ENCODE measurements at places on chromosomes 12 and 14.

- no peak for DNase-seq
These were observed 26.1 kb upstream of the CPNE8 start for GRCh38 chr12:38931461-38931860.

GRCh38 chr12:129631316-129631715 lies 272.5 kb downstream of the TMEM132D start:
- no peak for DNase-seq

- no peak for DNase-seq
These were observed 56.0 kb downstream of the SYNE2 start for GRCh38 chr14:63908667-63909264.

DNA sequence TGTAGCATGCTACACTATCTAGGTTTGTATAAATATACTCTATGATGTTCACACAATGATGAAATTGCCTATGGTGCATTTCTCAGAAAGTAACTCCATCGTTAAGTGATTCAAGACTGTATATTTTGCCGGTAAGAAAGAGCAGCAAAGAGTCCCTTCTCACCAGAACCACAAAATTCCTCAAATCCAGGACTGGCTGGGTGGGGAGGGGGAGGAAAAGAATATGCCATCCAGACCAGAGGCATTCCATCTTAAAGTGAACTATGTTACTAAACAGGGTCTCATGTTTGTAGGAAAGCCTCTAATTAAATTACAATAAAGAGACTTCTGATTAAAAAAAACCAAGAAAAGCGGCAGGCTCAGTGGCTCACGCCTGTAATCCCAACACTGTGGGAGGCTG lies 11.5 kb downstream of the UBE2N start:
- DNase-seq: no peak

DNA sequence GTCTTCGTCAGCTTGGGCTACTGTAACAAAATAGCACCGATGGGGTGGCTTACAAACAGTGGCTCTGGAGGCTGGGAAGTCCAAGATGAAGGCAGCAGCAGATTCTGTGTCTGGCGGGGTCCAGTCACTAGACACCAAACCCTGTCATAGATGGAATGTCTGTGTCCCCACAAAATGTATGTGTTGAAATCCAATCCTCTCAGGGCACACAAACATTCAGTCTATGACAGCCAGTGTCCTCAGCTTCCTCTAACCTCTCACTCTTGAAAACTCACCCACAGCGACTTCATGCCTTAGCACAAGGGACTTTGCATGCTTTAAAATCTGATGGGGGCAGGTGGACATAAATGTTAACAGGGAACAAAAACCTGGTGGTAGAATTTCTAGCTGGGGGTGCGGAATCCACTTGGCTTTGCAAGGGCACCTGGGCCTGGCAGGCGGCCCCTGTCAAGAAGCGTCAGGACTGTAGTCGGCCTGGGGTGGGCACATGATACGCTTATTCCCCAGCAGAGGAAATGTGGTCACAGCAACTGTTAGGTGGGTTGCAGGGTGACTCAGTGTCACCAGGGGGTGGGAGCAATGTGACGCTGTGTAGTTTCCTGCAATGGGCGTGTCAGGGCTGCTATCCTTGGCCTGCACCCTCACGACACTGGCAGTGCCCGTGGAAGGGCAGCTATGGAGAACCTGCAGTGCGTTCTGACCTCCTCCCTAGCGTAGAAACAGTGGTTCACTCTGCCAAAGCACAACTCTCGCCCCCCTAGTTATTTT lies 17.7 kb downstream of the RIN3 start:
- DNase-seq: peak; percentile 61

GRCh38 chr14:31270196-31270772 lies 62.7 kb upstream of the HECTD1 start:
- DNase-seq: peak; percentile 31

DNA sequence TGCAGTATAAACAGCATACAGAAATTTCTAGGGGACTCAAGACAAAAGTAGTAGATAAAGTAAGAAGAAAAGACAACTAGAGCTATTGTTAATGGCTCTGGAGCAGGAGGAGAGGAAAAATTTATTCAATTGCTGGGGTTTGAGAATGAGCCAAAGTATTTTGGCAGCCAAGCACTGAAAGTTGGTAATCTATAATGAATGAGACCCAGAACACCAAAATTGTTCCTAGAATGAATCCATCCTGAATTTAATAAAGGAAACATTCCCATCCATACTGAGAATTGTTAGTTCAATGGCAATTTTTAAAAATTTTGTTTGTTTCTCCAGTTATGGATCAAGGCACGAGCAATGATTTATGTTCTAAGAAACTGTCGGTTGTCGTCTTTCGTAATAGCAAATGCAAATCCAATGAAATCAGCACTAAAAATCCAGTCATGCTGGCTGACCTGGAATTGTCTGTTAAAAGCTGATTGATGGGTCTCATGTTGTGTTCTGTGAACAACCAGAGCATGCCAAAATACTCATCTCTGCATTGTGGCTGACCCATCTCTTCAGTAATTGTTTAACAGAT lies 170.9 kb upstream of the LMNTD1 start:
- no peak for DNase-seq

- no peak for DNase-seq
These were observed 91.5 kb downstream of the APAF1 start for GRCh38 chr12:98736352-98737321.

GRCh38 chr14:51302295-51303030 lies 62.4 kb downstream of the TMX1 start:
- no peak for DNase-seq

DNA sequence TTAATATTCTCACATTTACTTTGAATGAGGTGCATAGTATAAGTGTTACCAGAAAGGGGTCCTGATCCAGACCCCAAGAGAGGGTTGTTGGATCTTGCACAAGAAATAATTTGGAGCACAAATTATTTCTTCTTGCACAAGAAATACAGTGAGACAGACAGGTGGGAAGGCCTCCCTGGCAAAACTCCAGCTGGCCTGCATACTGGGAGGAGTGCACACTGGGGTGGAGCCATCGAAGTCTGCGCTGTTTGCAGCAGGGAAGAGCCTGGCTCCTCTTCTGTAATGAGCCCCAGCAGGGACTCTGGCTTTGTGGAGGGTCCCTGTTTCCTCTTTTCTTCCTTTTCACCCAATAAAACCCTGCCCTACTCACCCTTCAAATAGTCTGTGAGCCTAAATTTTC lies 141.6 kb downstream of the GLT1D1 start:
- no peak for DNase-seq

DNA sequence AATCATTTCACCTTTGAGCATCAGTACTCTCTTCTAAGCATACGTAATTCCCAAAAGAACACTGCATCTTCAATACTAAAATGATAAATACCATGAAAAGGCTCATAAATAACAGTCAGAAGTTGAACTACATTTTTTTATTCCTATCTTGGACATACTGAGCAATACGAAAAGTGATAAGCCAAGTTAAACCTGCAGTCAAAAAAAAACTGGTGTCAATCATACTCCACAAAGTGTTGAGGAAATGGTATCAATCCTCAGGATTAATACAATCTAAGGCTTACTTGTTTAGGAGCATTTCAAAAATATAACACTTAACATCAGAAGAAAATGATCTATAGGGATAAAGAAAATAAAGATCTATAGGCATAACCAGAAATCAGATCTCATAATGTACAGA lies 5.5 kb downstream of the BTG1 start:
- DNase-seq: no peak

DNA sequence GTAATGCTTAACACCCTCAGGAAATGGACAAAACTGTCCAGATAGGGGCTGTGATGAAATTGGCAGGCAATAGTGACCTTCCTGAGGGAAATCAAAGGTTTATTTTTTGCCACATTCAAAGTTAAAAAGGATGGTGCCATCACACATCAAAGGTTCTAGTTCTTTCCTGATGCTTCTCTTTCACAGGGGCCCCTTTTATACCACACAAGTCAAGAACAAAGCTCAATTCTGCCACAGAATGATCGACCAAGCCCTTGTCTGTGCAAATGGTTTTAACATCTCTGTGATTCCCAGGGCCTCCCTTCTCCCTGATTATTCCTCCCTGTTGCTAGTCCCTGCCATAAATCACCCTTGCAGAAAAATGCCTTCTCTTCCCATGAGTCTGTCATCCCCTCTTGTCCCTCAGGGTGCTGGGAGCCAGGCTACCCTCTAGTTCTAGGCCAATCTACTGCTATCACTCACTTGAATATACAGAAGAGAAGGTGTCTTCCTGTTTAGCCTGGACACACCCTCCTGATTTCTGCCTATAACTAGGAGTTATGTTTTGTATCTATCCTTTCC lies 22.7 kb downstream of the SMCO2 start:
- DNase-seq: no peak

GRCh38 chr12:57085999-57086492 lies 2.9 kb upstream of the NAB2 start:
- peak; percentile 64 for DNase-seq

DNA sequence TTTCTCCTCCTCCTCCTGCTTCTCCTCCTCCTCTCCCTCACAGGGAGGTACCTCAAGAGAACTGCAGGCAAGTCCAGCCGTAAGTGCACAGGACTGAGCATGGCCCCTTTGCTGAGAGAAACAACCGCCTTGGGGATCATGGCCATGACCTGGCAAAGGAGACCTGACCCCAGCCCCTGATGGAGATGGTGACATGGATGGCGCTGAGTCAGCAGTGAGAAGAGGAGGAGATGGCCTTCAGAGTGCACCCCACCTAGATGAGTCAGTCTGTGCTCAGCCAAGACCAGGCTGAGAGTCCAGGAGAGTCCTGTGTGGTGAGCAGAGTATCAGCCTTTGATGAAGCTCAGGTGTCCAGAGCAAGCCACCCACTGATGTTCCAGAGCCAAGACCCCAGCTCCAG lies 36.4 kb downstream of the MEG3 start:
- no peak for DNase-seq

DNA sequence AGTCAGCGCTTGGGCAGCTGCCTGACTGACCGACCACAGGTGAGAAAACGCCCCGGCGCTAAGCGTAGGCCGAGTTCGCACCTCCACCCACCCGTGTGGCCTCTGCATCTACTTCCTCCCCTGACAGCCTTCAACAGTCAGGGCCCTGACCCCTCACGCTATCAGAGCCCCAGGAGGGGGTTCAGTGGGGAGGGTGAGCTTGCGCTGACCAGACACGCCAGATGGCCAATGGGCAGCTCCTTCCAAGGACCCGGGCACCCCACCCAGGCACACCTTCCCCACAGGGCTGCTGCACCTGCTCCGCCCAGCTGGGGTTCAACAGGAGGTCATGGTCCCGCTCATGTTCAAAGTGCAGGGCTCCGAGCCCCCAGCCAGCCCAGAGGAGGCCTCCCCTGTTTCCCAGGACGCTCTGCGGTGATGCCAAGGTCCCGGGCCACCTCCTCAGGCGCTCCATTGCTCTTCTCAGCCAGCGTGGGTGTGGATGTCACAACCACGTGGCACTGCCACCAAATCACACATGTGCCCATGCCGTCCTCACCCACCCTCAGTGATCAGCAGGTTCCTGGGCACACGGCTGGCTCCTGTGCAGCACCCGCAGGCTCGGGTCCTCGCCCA lies 48.7 kb upstream of the BCL11B start:
- no peak for DNase-seq

DNA sequence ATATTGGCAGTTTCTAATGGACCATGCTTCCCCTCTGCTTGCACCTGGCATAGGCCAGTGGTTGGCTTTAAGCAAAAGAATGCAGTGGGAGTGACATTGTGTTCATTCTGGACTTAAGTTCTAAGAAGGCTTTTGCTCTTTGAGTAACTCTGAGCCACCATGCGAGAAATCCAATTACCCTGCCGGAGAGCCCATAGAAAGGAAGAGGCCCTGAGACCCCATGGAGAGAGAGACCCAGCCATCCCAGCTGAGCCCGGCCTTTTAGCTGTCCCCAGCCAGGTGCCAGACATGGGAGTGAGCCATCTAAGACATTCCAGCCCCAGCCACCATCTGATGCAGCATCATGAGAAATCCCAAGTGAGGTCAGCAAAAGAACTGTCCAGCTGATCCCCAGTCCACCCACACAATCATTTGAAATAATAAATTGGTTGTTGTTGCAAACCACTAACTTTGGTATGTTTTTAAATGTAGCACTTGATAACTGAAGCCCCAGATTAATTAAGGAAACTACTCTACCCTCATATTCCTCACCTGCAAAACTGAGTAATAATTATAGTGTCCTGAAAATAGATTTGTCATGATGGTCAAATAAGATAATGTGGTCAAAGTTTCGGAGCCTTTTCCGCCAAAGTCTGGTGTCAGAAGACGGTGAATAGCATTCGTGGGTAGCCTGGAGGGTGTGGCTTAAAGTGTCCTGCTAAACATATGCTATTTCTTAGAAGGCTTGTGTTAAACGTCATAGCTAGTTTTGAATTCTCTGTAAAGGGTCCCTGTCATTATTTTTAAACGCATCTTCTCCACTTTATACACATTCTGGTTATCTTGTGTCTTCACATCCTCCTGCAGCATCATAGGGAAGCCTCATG lies 166.6 kb upstream of the PELI2 start:
- no peak for DNase-seq

DNA sequence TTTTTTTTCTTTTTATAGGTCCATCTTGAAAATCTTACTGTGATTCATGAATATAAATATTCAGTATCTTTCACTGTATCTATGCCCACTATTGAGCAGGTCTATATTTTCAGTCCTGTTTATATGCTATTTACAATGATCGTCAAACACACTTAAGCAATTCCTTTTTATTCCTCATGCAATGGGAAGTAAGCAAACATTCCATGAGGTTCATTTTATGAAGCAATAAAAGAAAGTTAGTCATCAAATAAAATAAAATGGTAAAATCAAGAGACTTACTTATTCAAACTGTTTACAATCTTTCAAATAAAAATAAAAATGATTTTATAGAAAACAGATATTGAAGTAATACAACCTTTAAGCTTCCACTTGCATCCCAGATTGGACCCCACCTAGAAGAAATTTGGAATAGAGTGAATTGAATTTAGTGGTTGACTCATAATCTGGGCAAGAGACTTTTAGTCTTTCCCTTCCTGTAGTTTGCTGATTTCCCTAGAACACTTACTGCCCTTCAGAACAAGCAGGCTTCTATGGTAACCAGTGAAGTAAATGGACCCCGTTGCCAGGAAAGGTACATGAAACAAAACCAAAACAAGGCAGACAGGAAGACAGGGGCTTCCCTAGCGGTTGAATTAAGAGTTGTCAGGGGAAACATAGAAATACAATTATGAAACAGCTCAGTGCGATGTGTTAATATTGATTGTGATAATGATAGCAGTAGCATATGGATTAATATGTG lies 241.0 kb upstream of the ATP2B1 start:
- DNase-seq: peak; percentile 90

DNA sequence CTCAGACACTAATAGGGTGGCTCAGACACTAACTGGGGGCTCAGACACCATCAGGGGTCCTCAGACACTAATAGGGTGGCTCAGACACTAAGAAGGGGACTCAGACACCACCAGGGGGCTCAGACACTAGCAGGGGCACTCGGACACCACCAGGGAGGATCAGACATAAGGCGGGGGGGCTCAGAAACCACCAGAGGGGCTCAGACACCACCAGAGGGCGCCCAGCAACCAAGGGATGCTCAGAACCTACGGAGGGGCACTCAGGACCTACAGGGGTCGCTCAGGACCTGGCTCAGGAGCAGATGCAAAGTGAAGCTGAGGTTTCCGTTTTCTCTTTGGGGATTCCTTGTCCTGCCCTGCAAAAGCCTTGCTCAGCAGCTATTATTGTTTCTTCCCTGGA lies 448.5 kb downstream of the TMEM121 start:
- peak; percentile 64 for DNase-seq

All from activated CD4-positive, alpha-beta T cell treated with anti-CD3 and anti-CD28 coated beads, Interleukin-10, Interleukin-2, amounts not matched to agents 100 ng/mL and 50 ng/mL, durations not matched to agents 16 hours and 8 hours (primary cell).